RWPE2 (cell line): ENCODE measurements at places on chromosomes 3 and 15.
A peak's percentile ranks its signal among the peaks of the same experiment; 100 is the strongest.

DNA sequence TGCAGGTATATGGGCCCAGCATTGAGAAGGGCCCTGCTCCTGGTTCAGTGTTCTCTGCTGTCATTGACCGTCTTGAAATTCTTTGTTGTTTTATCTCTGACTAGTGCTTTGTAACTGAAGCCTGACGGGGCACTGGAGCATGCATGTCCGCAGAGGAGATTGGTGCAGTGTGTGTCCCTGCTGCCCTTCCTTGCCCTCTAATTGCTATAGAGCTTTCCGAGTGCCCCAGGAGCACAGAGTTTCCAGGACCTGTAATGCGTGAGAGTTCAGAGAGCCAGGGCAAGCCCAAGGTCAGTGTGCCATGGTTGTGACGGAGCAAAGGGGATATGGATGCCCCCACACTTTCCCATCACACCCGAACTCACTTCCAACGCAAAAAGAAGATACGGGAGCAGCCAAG, 174.3 kb upstream of the UBE3A start:
- DNase-seq = no peak

GRCh38 chr15:66221126-66221525, 32.4 kb downstream of the MEGF11 start:
- peak; percentile 44 for DNase-seq

GRCh38 chr3:177361081-177361938, 164.0 kb upstream of the TBL1XR1 start:
- DNase-seq = no peak

DNA sequence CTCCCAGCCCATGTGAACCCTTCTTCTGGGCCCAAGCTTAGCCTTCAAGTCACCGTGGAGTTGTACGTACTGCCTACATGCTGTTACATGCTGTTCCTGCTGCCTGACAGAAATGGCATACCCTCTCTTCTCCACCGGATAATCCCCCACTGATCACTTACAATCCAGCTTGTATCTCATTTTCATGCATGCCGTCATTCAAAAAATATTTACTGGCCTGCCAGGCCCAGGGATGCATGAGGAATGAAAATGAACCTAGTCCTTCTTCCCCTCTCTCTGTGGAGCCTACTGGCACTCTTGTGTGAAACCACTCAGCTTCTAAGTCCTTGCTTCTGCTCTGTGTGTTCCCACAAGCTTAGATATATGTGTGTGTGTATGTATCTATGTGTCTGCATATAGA, 60.6 kb downstream of the WNT5A start:
- DNase-seq = no peak

DNA sequence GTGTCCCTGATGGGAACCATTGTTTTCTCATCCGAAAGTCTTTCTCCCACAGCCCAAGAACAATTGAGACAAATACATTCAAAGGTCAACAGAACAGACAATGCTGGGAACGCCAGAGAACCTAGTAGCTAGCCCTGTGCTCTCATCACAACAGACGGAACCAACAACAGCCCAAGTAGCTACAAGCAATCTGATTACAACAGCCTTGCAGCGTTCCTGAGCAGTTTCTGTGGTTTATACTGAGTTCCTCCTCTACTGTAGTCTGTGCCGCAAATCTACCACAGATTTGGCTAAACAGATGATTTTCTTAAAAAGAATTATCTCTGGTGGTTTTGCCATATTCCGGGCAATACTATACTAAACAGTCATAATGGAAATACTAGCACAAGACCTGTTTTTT, 435.6 kb downstream of the MECOM start:
- no peak for DNase-seq

DNA sequence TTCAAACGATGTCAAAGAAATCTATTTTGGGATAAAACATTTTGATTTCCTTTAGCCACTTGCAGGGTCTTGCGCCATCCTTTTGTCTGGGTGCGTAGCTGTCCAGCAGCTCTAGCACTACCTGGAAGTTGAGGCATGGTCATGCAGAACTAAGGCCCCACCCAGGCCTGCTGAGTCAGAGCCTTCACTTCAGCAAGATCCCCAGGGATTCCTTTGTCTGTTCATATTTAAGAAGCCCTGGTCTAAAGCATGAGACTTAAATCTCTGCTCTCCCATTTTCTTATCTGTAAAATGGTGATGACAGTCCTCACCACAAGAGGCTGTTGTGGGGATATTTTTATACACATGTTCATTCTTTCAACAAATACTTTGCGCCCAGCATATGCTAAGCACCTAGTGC, 99.0 kb upstream of the CTDSPL start:
- no peak for DNase-seq

- DNase-seq = no peak
Observed at GRCh38 chr3:31906182-31906581, 74.9 kb downstream of the OSBPL10 start.

- no peak for DNase-seq
Observed at GRCh38 chr3:99659951-99660350, 21.6 kb downstream of the COL8A1 start.

GRCh38 chr3:129690406-129690805, 83.9 kb upstream of the PLXND1 start:
- no peak for DNase-seq

DNA sequence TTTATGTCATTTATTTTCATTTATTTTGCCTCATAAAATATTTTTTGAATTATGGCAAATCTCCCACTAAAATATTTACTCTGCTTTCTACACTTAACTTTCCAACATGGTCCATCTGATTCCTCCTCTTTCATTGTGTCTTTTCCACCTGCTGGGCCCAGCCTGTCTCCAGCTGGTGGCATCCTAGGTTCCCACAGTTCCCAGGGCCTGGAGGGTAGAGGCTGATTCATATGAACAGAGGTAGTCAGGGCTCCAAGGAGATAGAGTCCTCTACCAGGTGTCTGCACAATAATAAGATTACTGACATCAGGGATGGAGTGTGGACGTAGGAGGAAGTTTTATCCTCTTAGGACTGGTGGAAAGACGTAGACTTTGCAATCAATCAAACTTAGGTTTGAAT, 14.3 kb downstream of the ZBTB38 start:
- no peak for DNase-seq

GRCh38 chr3:122628567-122628966, 51.1 kb downstream of the PARP15 start:
- DNase-seq = no peak

DNA sequence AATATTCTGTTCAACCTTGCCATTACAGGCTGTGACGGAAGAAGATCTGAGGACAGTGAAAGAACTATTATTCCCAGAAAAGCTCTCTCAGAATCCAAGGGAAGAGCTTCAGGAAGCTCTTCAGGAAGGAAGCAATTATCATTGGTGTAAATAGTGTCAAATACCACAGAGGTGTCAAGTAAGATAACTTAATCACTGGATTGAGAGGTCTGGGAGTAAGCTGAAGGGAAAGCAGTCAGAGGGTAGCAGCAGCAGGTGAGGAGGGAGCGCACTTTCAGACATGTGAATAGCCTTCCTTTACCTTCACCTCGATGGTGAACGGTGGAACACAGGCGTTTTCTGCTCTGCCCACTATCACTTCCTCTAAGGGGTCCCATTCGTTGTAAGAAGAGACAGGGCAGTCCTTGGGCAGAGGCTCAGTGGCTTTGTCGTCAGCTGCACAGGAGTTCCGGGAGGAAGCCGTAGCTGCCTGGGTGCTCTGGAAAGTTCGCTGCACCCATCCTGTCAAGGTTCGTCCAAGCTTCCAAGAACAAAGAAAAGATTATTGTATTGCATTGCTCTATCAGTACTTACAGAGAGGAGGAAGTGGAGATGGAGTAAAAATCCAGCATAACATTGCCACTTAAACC, 1.9 kb downstream of the GATM start:
- DNase-seq = no peak

- DNase-seq = no peak
Observed at GRCh38 chr3:153354641-153355040, 192.6 kb downstream of the RAP2B start.

- DNase-seq = no peak
Observed at GRCh38 chr3:56855856-56856512, 54.2 kb upstream of the ARHGEF3 start.

DNA sequence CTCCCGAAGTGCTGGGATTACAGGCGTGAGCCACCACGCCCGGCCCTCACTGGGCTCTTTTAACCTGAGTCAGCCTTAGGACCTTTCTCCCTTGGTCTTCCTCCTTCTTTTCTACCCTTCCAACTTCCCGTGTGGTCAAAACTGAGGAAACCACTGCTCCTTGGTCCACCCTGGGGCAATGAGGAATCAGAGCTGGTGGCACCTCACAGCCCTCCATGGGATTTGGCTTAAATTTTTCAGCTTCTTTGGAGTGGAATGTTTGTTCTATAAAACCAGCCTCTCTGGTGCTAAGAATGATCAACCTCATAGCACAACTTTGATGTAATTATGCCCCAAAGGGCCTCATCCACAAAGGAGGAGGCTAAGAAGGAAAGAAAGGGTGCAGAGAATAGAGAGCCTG, 76.6 kb upstream of the CFAP20DC start:
- DNase-seq = no peak

DNA sequence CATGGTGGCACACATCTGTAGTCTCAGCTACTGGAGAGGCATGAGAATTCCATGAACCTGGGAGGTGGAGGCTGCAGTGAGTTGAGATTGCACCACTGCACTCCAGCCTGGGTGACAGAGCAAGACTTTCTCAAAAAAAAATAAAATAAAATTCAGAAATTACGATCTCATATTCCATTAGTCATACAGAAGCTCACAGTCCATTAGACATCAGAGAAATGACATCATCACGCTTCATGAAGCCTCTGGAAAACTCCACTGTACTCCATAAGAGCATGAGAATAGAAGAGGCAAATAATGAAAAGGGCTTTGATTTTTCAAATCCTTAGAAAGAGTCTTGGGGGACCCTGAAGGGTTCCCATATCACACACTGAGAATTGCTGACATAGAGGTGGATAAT, 145.0 kb upstream of the MITF start:
- no peak for DNase-seq

- no peak for DNase-seq
Observed at GRCh38 chr3:133663569-133664313, 2.0 kb upstream of the TOPBP1 start.

DNA sequence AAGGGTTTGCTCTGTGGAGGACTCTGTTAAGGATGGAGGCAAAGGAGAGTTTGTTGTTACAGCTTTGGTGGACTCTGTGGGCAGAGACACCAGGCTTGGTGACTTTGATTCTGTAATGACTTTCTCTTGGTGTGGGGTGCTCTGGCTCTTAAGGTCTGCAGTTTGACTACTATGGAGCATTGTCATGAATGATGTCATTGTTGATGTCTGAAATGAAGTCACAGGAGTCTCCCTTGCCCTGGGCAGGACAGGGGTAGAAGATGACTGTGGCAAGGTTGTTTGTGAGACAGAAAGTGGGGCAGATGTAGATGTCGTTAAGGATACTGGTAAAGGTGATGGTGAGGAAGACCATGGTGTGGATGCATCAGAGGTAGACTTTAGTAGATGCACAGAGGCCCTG, 42.7 kb downstream of the HEG1 start:
- DNase-seq = no peak
